Stimulated activated CD4-positive, alpha-beta T cell treated with anti-CD3 and anti-CD28 coated beads, Interleukin-4, amount 100 ng/mL, for 4 hours (primary cell): ENCODE measurements at places on chromosomes 7 and 10.

DNA sequence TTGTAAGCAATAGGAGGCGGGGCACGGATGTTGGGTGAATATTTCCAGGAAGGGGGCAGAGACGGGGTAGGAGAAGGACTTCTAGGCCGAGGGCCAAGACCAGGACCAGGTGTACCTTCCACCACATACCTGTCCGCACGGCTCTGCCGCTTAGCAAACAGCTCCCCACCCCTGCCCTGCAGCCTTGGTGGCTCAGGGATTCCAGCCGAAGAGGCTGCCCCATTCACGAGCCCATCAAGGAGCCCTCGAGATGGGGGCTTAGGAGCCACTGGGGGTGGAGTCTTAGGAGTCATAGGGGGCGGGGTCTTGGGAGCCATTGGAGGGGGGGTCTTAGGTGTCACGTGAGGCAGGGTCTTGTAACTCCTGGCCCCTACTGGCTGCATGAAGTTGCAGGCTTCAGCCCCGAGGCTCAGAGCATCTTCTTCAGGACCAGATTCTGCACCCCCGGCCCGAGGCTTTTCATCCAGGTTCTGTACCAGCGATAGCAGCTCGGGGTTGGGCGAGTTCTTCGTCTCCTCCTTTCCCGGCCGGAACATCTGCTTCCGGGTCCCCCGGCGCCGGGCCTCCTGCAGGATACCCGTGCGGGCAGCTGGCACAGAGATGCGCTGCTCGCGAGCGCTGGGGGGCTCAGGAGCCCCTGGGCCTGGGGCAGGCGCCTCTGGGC is 6.1 kb upstream of the MYOZ1 start:
- peak; percentile 20 for DNase-seq

DNA sequence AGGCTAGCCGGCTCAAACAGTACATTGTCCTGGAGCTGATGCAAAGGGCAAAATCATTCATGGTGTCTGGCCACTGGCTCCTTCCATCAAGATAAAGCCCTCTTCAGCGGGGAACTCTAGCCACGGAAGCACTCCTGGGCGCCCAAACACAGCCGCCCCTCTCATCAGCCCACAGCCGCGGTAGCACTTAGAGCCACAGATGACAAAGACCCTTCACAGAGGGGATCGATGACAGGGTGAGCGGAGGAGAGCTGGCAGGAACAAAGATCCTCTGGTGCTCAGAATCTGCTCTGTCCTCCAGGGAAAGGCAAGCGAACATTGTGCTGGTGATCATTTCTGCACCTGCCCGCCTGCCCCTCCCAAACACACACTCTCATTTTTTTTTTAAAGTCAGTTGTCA is 222.2 kb upstream of the NRP1 start:
- DNase-seq = no peak

GRCh38 chr10:102645741-102646609 is 1.7 kb downstream of the TRIM8 start:
- DNase-seq = peak; percentile 53

GRCh38 chr7:157499835-157500153 is 163.0 kb downstream of the DNAJB6 start:
- no peak for DNase-seq

- DNase-seq = no peak
These were observed 129.6 kb downstream of the SLIT1 start for GRCh38 chr10:97056003-97056630.

GRCh38 chr10:88317099-88317498 is 266.0 kb downstream of the RNLS start:
- no peak for DNase-seq

- DNase-seq = no peak
These were observed 79.8 kb downstream of the CHN2 start for GRCh38 chr7:29274146-29275017.

GRCh38 chr7:39557222-39557621 is 9.0 kb upstream of the YAE1 start:
- DNase-seq = no peak

DNA sequence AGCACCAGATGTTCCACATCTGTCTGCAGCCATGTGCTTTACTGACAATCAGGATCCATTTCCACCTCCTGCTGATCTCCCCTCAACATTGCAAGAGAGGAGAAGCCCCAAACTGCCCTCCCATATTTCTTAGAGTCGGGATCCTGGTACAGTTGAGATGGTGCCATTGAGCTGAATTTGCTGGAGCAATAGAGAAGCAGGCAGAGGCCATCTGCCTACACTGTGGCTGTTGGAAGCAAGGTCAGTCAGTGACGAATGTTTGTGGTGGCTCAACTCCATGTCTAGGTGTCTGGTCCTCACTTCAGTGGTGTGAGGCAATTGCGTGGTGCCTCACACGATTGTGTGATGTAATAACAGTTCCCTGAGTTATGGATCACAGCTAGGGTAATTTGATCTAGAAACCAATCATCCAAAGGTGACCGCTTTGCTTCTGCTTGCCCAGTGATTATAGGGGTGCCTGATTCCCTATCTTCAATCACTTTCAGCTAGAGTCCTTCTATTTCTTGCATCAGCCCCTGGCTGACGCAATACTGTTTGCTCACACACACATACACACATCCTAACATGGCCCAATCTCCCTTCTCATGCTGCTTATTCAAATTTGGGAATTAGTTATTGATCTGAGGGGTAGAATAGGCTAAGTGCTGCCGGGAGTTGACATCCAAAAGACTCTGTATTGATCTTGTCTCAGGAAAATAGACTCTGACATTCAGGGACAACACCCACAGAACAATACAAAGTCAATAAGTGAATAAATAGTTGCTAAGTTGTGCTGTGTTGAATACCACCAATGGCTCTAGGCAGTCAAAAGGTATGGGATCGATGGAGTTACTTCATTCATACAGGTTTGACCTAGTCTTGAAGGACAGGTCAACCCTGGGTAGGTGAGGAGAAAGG is 46.1 kb upstream of the SLC35B4 start:
- no peak for DNase-seq

DNA sequence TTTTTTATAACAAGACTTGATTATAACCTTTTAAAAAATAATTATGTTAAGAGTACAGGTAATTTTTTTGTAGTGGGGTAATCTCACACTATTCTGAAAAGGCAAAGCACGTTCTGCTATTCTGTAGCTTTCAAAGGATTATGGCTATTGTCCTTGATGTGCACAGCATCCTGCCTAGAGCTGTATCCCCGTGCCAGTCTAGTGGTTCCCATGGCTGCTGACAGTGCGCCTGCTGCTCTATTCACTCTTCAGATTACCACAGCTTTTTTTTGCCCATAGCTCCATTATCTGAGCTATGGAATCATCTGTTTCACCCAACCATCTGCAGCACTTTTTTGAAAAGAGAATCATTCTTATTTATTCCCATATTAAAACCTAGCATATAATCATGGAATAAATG is 723.4 kb downstream of the PHTF2 start:
- DNase-seq = no peak

DNA sequence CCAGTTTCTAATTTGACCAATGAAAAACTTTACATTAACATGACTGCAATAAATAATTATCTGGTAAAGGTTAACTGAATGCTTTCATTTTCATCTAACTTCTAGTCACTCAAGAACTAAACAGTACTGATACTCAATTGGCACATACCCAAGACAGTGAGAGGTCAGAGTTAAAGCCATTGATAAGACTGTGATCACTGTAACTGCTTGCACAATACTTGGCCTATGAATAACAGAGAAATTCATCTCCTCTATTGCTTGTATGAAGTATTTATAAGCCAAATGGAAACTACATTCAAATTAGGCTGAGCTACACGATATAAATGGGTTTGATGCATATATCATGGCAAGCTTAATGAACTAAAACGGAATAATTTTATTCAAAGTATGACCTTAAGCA is 43.0 kb downstream of the HERC4 start:
- DNase-seq = no peak

- DNase-seq = no peak
These were observed 124.5 kb upstream of the RET start for GRCh38 chr10:42952349-42952748.

GRCh38 chr10:122323941-122324675 is 50.4 kb upstream of the PLEKHA1 start:
- no peak for DNase-seq

DNA sequence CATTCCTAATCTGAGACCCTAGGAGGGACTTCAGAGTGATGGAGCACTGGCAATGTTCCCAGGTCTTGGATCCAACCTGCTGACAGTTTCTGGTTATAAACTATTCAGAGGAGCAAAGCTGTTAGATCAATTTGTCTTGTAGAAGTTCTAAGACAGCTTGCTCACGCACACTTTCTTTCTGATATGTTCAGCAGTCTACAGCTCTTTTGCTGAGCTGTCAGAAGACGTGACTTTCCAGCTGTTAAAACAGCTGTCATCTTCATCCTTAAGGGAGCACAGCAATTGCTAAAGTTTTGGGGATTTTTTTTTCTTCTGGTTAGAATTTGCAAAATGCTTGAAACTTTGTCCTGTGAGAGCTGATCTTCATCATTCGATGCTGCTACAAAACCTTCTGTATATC is 823.1 kb downstream of the SORCS1 start:
- DNase-seq = no peak

DNA sequence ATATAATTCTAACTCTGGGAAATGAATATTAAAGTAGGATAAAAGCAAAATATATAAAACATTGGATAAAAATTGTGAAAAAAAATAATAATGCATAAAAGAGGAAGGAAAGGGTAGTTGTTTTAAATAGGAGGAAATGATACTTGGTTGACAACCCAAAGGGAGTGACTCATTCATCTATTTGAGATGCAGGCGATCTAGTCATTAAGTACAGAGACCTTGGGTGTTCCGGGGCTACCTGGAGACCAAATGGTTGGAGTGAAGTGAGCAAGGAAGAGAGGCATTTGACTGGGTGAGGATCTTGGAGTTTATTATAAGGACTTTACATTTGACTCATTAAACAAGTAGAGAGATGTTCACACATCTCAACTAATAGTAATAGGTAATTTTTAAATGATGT is 111.0 kb downstream of the LRRTM3 start:
- no peak for DNase-seq

DNA sequence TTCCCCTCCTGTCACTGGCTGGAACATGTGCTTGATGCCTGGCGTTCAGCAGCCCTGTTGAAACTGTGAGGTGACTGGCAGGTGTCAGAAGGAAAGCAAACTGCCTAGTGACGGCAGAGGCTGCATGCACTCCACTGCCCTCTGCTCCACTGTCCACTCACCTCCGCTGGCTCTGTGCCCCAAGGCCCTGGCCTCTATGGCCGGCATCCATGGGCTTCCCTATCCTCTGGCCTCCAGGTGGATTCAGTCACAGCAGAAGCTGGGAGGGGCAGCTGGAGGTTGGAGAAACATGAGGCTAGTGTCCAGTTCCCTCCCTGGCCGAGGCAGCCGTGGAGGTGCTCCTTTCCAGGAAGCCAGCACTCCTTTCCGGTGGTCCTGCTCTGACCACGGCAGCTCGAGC is 31.2 kb upstream of the INSIG1 start:
- DNase-seq = no peak

GRCh38 chr10:125983656-125984055 is 87.3 kb downstream of the FANK1 start:
- DNase-seq = no peak

- DNase-seq = no peak
These were observed 92.7 kb upstream of the GPR26 start for GRCh38 chr10:123573236-123574108.

GRCh38 chr10:118720685-118721538 is 33.9 kb downstream of the CACUL1 start:
- DNase-seq = peak; percentile 46

- DNase-seq = no peak
These were observed 28.7 kb downstream of the FBH1 start for GRCh38 chr10:5918763-5919162.

- no peak for DNase-seq
These were observed 125.8 kb downstream of the MAD1L1 start for GRCh38 chr7:2106924-2107323.

DNA sequence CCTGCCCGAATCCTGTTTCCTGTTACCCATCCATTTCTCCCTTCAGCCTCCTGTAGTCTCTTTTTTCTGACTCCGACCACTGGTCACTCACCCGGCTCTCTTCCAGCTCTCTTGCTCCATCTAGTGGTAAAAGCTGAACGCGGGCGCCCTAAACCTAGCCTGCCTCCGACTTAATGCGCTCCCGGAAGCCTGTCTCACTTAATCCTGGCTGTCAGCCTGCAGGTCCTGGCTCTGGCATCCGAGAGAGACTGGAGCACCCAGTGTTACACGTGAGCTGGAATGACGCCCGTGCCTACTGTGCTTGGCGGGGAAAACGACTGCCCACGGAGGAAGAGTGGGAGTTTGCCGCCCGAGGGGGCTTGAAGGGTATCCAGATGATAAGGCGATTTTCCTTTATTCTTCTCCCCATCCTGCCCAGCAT is 10.3 kb downstream of the SUMF2 start:
- DNase-seq = peak; percentile 48

DNA sequence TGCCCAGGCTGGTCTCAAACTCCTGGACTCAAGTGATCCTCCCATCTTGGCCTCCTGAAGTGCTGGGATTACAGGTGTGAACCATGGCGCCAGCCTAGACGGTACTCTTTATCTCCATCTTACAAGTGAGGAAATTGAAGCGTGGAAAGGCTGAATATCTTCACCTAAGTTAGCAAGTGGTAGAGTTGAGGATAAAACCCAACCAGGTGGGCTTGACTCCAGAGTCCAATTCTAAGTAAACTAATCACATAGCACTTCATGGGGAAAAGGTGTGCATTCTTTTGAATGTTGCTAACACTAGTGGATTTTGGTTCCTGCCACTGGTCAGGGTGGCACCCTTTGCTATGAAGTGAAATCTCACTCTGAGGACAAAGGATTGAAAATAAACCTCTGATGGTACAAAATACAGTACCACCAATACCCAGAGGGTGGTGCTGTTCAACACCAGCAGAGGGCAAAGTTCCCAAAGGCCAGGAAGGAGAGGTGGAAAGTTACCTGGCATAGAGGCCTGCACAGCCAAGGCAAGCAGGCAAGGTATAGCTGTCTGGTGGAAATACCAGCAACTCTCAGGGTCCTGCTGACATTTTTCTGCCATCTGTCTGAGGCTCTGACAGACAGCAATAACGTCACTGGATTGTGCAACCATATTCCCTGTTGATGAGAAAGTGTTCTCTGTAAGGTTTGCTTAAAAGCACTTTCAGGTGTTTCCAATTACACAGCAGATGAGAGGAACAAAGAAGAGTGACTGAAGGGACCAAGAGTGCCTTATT is 17.6 kb downstream of the ZDHHC16 start:
- no peak for DNase-seq
